Activated CD8-positive, alpha-beta memory T cell treated with anti-CD3 and anti-CD28 coated beads, Interleukin-2, amount 10 ng/mL, durations not matched to agents 7 days and 5 days (primary cell): ENCODE measurements at places on chromosomes 4 and X. TPM values are rescaled to one million over a fixed set of nuclear protein-coding genes. Genes with fewer than 3 reads are reported as not detected.
A peak's percentile ranks its signal among the peaks of the same experiment; 100 is the strongest.

GRCh38 chr4:172998527-172999469, 169.8 kb upstream of the GALNT7 start:
- peaks cover 12% of the 10 kb centered on the region for H3K27me3 ChIP-seq
- H3K4me1 ChIP-seq = no peaks in the 10 kb centered on the region
- H3K36me3 ChIP-seq = no peaks in the 10 kb centered on the region

GRCh38 chrX:23945206-23945605, 37.4 kb downstream of the CXorf58 start:
- H3K36me3 ChIP-seq = peaks cover 3% of the 10 kb centered on the region
- no peak overlapping the region for H3K4me3 ChIP-seq
- no peaks in the 10 kb centered on the region for H3K27me3 ChIP-seq
- H3K4me1 ChIP-seq = peaks cover 2% of the 10 kb centered on the region

- DNase-seq = no peak
- H3K4me1 ChIP-seq = peaks cover 8% of the 10 kb centered on the region
- peak overlapping the region; percentile 6 for H3K27ac ChIP-seq
- no peaks in the 10 kb centered on the region for H3K36me3 ChIP-seq
Measured at GRCh38 chr4:13647031-13647430, 19.5 kb upstream of the BOD1L1 start.

GRCh38 chr4:146278986-146279385, 64.6 kb downstream of the REELD1 start:
- no peak for DNase-seq
- H3K4me1 ChIP-seq = peaks cover 1% of the 10 kb centered on the region

DNA sequence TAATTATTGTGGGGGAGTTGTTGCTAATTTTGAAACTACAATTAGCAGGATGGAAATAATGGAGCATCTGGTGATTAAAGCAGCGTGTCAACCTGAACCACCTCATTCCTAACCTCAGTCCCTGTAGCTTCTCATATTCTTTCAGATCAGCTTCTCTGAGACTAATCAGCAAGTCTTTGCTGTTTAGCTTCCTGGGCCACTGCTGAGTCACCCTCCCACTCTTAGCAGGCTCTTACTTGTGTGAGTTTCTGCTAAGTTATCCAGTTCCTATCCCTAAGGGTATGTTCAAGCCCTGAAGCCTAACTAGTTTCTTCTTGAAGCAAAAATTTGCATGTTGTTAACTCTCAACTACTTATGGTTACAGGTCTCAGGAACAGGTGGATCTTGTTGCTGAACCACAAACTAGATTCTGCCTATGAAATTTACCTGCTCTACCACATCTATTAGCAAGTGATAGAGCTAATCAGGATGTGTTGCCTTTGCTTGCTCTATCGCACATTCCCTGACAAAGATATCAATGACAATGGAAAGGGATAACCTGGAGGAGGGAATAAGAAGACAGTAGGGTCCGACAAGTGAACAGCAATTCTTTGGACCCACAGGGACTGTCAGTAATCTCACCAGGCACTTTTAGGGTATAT, 134.2 kb downstream of the EIF4E start:
- H3K36me3 ChIP-seq = peaks cover 6% of the 10 kb centered on the region
- no peak overlapping the region for H3K4me3 ChIP-seq
- no peak for DNase-seq
- H3K27me3 ChIP-seq = peaks cover 3% of the 10 kb centered on the region
- H3K27ac ChIP-seq = no peak overlapping the region

DNA sequence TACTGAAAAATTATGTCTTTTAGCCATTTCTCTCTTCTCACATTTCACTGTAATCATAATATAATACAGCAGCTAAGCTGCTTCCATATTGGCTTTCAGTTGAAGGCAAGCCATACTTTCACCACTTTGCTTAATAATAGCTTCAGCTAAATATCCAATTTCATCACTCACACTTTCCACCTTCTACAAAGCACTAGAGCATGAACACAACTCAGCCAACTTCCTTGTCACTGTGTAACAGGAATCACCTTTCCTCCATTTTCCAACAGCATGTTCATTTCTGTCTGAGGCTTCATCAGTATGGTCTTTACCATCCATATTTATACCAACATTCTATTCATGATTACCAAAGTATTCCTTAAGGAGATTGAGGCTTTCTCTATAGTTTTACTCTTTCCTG, 219.8 kb upstream of the CTSO start:
- DNase-seq = no peak
- H3K27ac ChIP-seq = no peak overlapping the region
- H3K4me3 ChIP-seq = no peak overlapping the region
- no peaks in the 10 kb centered on the region for H3K27me3 ChIP-seq

DNA sequence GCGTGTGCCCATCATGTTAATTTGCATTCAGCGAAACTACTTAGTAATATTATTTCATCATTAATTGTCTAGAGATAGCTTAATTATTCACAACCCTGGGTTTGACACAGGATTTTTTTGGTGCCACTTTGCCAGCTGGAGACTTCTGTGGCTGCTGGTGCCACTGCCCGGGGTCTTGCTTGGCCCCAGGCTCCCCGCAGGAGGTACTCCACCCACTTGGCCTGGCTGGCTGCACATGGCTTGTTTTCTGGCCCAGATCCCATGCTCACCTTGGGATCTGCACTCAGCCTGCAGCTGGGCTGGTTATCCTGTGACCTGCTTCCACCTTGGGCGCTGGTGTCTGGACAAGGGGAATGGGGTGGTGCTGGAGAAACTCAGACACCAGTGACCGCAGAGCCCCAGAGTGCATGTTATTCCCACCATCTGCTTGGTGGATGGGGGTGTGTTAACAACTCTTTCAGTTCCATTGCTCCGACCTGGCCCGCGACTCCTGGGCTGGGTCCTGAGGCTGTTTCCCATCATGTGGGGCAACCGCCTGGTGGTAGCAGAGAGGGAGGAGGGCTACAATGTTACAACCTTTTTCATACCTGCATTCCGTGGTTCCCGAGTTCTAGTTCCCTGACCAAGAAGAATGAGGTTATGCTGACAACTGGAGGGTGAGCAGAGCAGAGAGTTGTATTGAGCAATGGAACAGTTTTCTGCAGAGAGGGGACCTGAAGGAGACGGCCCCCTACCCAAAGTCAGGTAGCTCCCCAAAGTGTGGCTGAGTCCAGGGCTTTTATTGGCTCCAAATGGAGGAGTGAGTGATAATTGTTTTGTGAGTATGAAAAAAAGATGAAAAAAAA, 1950.0 kb upstream of the IGFBP7 start:
- no peak for DNase-seq
- H3K36me3 ChIP-seq = no peaks in the 10 kb centered on the region
- H3K4me3 ChIP-seq = no peak overlapping the region
- no peaks in the 10 kb centered on the region for H3K27me3 ChIP-seq

DNA sequence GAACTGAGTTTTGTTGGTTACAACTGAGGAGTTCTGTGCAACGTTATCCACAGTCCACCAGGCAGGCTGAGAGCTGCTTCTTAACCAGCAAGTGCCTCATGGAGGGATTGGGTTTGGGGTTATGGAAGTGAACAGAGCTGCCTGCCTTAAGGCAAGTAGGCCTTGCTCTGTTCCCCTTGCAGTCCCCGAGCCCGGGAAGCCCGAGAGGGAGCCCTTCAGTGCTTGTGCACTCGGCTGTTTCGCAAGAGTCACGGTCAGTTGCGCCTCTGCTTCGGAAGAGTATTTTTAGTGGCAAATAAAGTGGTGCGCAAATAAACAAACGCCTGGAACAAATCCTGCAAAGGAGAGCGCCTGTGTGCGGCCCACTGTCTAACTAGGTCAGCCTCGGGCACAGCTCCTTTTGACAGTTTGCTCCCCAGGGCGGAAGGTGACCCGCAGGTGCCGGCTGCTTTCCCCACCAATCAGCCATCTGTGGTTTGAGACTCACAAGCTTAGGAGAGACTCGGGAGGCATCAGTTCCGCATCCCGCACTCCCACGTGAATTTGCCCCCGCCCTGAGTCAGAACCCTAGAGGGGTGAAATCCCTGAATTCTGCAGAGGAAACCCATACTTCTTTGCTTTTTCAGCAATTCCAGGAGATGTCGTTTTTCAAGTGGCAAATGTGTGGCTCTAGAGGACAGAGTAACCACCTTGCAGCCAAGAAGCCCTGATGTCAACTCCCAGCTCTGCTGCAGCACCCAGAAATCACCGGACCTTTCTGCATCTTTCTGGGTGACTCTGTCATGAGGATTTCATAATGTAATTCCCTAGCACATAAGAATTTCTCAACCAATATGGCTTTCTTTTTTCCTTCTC, 56.8 kb downstream of the LGI2 start:
- no peak overlapping the region for H3K27ac ChIP-seq
- no peak for DNase-seq
- no peak overlapping the region for H3K4me3 ChIP-seq
- no peaks in the 10 kb centered on the region for H3K36me3 ChIP-seq

DNA sequence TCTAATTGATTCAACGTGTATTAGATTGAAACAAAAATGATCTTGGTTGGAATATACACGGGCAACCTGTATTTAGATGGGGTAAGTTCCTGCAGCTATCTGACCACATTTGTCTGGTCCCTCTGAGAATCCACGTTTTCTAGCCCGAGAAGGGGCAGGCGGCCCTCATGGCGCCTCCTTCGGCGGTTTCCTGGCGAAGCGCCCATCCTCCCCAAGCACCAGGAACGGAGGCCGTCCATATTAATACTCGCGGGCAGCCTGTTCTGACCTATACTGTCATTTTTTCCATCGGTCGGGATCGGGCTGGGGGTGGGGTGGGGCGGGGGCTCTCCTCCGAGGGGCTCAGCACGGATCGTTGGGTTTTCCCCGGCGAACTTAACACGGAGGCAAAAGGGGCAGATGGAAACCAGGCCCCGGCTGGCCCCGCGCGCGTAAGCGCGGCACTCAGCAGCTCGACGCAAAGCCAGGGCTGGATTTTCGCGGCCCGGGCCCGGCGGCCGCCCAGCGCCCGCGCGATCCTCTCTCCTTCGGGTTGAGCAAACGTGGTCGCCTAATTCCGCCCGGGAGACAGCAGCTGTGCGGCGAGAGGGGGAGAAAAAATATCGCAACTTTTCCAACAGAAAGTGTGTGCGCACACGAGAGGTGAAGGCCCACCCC, 77.2 kb upstream of the BCOR start:
- peak overlapping the region; percentile 98 for H3K27ac ChIP-seq
- peak overlapping the region; percentile 79 for H3K4me3 ChIP-seq
- DNase-seq = peak; percentile 57
- H3K27me3 ChIP-seq = no peaks in the 10 kb centered on the region
- H3K36me3 ChIP-seq = no peaks in the 10 kb centered on the region

DNA sequence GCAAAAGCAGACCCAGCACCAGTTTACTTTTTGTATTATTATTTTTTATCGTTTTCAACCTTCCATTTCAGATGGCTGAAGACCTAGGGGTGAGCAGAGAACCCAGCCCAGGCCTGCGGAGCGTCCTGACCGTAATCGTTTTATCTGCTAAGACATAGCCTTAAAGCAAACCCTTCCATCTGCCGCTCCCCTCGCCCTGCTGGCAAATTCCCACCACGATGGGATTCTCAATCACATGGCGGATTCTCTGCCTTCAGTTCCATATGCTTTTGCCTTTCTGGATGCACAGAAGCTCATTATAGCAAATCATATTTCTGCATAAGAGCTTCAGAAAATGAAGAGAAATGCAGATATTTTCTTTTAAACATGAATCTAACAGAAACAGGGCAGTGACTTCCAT, 18.6 kb upstream of the XG start:
- H3K36me3 ChIP-seq = peaks cover 56% of the 10 kb centered on the region
- H3K4me1 ChIP-seq = peaks cover 12% of the 10 kb centered on the region
- no peak for DNase-seq
- H3K27ac ChIP-seq = no peak overlapping the region

GRCh38 chr4:67158666-67159065, 386.6 kb downstream of the CENPC start:
- no peaks in the 10 kb centered on the region for H3K36me3 ChIP-seq
- no peak for DNase-seq
- no peak overlapping the region for H3K4me3 ChIP-seq
- H3K27ac ChIP-seq = no peak overlapping the region
- H3K27me3 ChIP-seq = no peaks in the 10 kb centered on the region

- no peak overlapping the region for H3K27ac ChIP-seq
- H3K27me3 ChIP-seq = peaks cover 18% of the 10 kb centered on the region
- H3K4me1 ChIP-seq = peaks cover 4% of the 10 kb centered on the region
- H3K36me3 ChIP-seq = peaks cover 2% of the 10 kb centered on the region
Measured at GRCh38 chr4:804804-805203, 21.1 kb downstream of the CPLX1 start.

- no peak overlapping the region for H3K27ac ChIP-seq
- H3K4me1 ChIP-seq = no peaks in the 10 kb centered on the region
- no peaks in the 10 kb centered on the region for H3K27me3 ChIP-seq
- no peak for DNase-seq
Measured at GRCh38 chr4:176286728-176287127, 17.7 kb upstream of the ASB5 start.

- H3K4me3 ChIP-seq = no peak overlapping the region
- H3K4me1 ChIP-seq = no peaks in the 10 kb centered on the region
- H3K27me3 ChIP-seq = peaks cover 5% of the 10 kb centered on the region
- no peak for DNase-seq
- no peak overlapping the region for H3K27ac ChIP-seq
Measured at GRCh38 chr4:73341454-73341853, 62.6 kb upstream of the ALB start.

GRCh38 chrX:72685018-72685417, 29.1 kb downstream of the PHKA1 start:
- H3K4me3 ChIP-seq = no peak overlapping the region
- no peak overlapping the region for H3K27ac ChIP-seq
- H3K36me3 ChIP-seq = peaks cover 3% of the 10 kb centered on the region
- no peak for DNase-seq
- H3K4me1 ChIP-seq = no peaks in the 10 kb centered on the region

DNA sequence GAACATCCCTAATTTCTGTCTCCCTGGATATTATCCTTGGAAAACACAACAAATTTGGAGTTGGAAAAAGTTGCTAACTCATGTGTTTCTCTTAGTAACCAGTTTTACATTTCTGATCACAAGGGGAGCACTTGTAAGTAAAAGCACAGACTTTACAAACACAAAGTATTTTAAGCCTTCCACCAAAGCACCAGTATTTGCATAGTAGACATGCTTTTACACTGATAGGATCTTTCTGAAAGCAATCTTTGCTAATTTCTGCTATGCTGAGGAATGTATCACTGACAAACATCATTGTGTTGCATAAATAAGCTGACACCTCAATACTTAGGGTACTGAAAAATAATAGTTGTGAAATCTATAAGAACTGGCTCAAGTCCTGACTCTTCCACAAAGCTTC, 100.6 kb downstream of the MID1 start:
- no peak for DNase-seq
- no peaks in the 10 kb centered on the region for H3K36me3 ChIP-seq
- no peak overlapping the region for H3K4me3 ChIP-seq
- no peak overlapping the region for H3K27ac ChIP-seq
- no peaks in the 10 kb centered on the region for H3K27me3 ChIP-seq
- no peaks in the 10 kb centered on the region for H3K4me1 ChIP-seq

Gene FAM9B
- total RNA-seq = not detected

Gene UCHL1
- total RNA-seq = 0.85 TPM

Gene MAGEC2
- not detected for total RNA-seq

Gene PWWP3B
- total RNA-seq = not detected

Gene RBPJ
- total RNA-seq = 163 TPM

Gene EVC
- 4.0 TPM for total RNA-seq

Gene SHROOM2
- not detected for total RNA-seq
